ENCODE measurements at places on chromosomes 2 and 18.
A peak's percentile ranks its signal among the peaks of the same experiment; 100 is the strongest.

- no peak for DNase-seq
Measured at GRCh38 chr2:136139631-136140030, 21.7 kb upstream of the CXCR4 start.

DNA sequence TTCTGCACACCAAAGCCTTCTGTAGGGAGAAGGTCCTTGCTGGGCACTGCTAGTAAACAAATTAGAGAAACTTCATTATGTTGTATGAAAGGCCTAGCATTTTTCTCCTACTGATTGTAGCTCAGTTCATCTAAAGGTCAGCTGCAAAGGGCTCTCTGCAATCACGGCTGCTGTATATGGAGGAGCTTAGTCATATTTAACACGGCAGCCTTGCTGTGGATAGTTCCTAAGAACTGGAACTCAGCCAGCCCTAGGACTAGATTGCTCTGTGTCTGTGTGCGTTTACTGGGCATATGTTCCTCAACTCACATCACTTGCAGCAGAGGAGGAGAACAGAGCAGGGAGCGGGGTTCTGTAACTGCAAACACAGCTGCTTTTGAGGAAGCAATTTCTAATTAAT lies 1103.9 kb upstream of the KLHL29 start:
- peak; percentile 95 for DNase-seq

GRCh38 chr2:72062336-72062735 lies 85.3 kb downstream of the CYP26B1 start:
- no peak for DNase-seq

GRCh38 chr18:24009651-24010333 lies 4.8 kb upstream of the TTC39C start:
- DNase-seq, result no peak

DNA sequence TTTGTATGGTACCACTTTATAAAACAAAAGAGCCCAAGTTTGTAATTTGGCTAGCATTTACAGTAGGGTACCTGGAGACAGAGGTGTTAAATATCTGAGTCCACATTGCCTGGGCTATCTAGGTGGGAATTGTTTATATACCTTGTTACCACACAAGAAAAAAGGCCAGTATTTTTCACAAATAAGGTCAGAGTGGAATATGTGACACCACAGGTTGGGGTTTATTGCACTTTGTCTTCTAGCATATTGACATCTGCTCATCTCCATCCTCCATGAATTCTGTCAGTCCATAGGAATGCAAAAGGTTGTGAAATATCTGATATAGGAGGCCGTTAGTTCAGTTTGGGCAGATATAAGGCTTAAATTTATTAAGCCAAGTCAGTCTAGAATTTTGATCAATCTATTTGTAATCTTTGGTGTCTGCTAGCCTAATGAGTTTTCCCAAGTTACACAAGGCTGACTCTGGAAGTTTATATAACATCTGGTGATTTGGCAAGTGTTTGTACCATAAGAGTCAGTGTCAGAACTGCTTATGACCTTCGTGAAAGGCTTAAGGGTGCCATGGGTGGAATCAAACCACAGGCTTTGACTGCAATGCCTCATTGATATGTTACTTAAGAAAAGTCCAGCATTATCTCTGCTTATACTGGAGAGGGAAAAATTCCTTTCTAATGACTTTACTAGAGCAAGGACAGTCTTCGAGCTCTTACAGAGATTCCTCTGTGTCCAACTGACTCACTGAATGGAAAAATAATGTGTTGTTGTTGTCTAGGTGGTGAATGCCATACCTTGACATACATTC lies 11.3 kb upstream of the DPP4 start:
- no peak for DNase-seq

DNA sequence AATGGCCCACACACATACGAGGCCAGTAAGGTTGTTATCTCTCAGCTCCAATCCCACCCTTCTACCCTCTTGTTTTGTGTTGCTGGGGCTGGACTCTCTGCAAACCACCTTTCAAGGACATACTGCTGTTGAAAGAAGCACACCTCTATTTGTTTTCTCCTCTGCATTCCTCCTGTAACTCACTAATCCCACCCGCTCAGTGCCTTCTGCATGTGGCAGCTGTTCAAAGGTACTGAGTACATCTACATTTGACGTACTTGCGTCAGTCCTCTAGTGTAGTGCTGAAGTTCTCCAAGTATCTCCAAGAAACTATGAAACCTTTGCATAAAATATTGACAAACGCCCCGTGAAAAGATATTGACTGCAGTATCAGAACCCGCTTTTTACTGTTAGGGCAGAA lies 310.6 kb downstream of the AFF3 start:
- no peak for DNase-seq

- DNase-seq, result no peak
Measured at GRCh38 chr2:113012436-113013335, 7.4 kb downstream of the IL36A start.

DNA sequence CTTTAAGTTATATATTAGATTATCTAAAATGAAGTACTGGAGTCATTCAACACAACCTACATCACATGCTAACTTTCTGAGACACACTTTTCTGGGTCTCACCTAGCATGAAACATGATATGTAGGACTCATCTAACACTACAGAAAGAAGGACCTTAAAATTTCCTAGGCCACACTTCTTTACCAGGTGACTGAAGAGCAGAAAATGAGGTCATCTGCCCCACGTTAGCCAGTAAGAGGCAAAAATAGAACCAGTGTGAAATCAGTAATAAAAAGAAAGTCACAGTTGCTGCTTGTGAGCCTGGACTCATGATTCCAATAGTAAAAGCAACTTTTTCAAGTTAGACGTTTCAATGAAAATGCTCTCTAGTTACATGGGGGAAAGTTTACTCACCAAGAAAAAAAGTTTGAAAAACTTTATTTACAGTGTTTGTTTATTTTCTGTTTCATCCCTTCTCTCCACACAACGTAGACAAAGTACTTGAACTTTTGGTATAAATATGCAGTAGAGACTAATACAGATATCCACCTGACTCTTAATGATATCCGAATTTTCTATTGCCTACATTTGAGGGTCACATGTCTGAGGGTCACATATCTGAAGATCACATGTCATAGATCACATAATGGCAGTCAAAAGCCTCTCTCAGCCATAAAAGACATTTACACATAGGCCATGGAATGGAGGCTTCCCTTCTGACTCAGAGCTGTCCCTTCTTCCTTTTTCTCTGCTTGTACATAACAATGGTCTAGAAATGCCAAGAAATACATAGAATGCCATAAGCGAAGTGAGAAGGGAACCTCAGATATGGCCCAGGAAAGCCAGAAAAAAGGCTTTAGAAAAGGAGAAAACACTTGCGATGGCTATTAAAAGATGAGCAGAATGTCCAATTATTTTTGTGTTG lies 362.9 kb downstream of the ZEB2 start:
- no peak for DNase-seq

DNA sequence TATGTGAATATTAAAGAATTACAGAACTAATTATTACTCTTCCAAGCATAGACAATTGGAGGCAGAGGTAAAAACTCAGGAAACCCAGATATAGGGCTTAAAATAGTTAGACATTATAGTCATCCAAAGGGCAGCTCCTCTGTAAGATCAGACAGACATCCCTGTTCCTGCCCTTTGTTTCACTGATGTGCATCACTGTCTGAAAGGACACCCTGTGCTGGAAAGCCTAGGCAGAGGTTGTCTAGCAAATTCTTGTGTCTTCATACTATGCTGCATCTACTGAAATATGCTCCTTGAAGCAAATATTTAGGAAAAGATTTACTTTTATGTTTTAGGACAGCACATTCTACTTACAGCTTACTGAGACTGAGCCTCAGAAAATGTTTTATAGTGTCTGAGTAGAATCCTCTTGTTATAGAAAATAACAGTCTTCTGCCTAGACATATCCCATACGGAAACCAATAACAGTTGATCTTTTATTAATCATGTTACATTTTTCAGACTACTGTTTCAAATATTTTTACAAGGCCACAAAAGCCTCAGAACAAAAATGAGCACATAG lies 977.3 kb upstream of the CDH2 start:
- DNase-seq, result no peak

- no peak for DNase-seq
Measured at GRCh38 chr2:68416081-68416675, 50.9 kb downstream of the FBXO48 start.

GRCh38 chr2:159755788-159756187 lies 42.2 kb downstream of the CD302 start:
- peak; percentile 1 for DNase-seq

DNA sequence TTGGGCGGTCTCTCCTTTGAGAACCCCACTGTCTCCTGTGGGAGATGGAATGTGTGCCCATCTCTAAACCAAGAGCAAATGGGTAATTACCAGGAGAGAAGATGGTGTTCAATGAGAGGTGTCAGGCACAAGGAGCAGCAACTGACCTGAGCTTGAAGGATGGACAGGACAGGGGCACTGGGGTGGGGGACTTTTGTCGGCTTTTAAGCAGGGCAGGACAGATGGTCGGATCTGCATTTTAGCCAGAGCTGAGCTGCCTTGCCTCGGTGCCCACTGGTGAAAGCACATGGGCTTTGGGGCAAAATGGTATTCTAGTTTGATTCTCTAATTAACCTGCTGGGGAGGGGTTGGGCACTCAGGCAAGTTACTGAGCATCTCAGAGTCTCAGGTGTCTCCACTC lies 98.0 kb downstream of the INHBB start:
- DNase-seq, result no peak

- no peak for DNase-seq
Measured at GRCh38 chr2:51153236-51153635, 121.3 kb upstream of the NRXN1 start.

DNA sequence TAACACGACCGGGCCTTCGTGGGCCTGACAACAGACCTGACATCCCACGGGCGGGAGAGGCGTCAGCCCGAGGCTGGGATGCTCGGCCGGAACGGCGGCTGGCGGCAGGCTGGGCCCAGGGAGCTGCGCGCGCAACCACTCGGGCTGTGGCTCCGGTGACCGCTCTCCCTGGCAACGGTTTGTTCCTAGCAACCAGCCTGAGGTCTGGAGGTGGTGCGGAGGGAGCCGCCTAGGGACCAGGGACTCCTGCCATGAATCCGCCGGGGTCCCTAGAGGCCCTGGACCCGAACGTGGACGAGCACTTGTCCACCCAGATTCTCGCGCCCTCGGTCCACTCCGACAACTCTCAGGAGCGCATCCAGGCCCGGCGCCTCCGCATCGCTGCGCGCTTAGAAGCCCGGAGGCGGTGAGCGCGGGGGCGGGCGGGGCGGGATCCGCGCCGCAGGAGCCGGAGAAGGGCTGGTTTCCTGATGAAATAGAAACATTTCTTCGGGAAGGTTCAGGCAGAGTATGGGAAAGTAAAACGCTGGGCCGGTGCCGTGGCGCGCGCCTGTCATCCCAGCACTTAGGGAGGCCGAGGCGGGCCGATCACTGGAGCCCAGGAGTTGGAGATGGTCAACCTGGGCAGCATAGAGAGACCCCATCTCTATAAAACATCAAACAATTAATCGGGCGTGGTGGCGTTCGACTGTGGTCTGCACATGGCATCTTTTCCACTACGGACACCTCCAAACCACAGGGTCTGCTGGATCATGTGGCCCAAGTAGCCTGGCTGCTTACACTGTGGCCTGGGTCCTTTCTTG lies at the start of gene DRC1:
TSS of gene DRC1 (plus strand) at position 182 of the 803 bp plus-strand sequence. CDS start at position 252, 70 bp downstream.
- DNase-seq, result peak; percentile 12

GRCh38 chr2:204625135-204625534 lies 79.9 kb downstream of the PARD3B start:
- DNase-seq, result no peak

DNA sequence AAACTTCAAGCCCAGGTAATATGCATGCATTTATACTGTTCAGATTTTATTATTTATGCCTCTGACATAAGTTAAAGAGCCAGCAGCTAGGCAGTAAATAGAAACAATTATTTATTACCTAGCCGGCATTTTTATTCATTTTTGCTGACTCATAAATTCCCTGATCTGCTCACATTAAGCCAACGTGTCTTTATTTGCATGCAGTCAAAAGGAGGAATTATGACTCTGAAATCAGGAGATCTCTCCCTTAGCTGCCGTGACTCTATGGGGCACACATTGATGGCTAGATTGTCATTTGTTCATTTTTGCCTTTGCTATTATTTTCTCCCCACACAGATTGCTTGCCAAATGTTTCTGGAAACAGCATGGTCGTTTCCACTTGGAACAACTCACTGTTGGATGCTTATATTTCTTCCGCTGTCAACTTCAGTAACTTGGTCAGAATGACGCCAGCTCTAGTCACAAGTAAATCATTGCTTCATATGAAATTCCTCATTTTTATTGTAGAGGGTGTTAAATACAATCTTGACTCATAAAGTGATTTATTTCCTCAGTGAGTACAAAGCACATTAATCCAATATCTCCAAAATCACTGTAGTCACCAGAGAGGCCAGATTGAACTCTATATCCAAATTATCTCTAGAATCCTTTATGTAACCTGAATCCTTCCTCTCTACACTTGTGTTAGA lies 15.9 kb upstream of the ZBTB14 start:
- no peak for DNase-seq

DNA sequence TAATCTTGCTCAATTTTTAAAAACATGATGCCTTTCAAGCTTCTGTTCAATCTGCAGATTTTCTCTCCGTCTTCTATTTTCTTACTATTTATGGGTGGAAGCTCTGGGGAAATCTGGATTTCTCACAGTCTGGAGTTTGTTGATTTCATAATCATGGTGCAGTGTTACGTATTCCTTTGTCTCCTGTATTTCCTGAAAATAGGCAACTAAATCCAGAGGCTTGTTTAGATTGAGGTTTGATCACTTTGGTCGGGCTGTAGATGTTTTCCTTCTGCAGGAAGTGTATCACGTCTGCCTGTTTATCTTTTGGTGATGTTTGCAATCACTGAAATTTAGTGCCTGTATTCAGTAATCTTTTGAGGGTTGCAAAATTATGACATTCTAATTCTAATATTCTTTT lies 487.7 kb downstream of the LRRTM4 start:
- DNase-seq, result no peak

- no peak for DNase-seq
Measured at GRCh38 chr18:79214056-79214455, 144.9 kb downstream of the ATP9B start.

DNA sequence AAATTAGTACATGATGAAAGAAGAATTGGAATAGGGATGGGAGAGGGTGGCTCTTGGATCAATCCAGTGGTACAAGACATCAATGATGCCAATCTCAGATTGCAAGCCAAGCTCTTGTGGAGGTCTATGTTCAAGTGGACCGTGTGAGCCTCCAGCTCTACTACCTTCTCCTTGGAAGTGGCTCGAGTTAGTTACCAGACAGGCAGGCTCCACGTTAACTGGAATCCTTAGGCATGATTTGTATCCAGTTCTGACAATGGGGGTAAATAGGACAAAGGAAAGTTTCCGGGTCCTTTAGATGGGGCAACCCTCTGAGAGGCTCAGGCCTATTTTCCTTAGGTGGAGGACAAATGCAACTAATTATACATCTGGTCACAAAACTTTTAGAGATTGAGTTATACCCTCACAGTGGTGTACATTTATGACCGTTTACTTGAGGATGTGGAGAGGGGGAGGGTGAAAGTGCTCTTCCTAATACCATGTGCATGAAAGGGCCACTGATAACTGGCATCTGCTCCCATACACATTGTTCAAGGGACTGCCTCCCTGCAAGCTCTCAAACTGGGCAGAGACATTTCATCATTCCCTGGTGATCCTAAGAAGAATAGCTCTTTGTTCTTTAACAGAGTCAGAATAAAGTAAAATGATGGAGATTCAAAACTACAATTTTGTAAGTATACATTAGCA lies 180.2 kb downstream of the SOCS6 start:
- DNase-seq, result no peak

- no peak for DNase-seq
Measured at GRCh38 chr2:113376913-113377445, 60.5 kb upstream of the ZNG1B start.

GRCh38 chr2:192940767-192941166 lies 746.0 kb upstream of the TMEFF2 start:
- DNase-seq, result no peak

- no peak for DNase-seq
Measured at GRCh38 chr2:226873051-226873620, 37.3 kb downstream of the RHBDD1 start.

Data from DMS 273 treated with DMSO at 0.1 percent for 48 hours (cell line).